K562 (cell line): ENCODE measurements at places on chromosomes 3 and 15. TPM values are rescaled to one million over a fixed set of nuclear protein-coding genes. Genes with fewer than 3 reads are reported as not detected.

TRIM71 gene
- 0.11 and 0.18 TPM in 2 replicates for total RNA-seq

CADPS gene
- not detected in 2 replicates for total RNA-seq

SMCO1 gene
- total RNA-seq: 0.20 TPM in 1 of 2 replicates, not detected in the other

ST8SIA2 gene
- total RNA-seq: not detected in 2 replicates
